ENCODE measurements at places on chromosomes 3 and 15.

DNA sequence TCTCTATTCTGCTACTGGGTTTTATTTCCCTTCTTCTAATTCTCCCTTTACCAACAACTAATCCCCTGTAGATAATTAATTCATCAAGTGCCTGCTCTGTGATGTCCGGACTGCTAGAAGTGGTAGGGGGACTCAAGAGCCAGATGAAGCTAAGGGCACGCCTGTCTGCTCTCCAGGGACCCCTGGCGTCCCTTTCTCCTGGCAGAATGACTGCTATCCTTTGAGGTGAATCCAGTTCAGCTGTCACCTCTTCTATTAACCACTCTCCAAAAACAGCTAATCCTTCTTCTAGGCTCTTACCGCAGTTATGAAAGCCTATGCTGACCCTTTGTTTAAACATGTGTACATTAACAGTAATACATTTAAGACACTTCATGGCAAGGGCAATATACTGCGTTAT, 1.4 kb upstream of the CHRNA7 start:
- no peak for DNase-seq

DNA sequence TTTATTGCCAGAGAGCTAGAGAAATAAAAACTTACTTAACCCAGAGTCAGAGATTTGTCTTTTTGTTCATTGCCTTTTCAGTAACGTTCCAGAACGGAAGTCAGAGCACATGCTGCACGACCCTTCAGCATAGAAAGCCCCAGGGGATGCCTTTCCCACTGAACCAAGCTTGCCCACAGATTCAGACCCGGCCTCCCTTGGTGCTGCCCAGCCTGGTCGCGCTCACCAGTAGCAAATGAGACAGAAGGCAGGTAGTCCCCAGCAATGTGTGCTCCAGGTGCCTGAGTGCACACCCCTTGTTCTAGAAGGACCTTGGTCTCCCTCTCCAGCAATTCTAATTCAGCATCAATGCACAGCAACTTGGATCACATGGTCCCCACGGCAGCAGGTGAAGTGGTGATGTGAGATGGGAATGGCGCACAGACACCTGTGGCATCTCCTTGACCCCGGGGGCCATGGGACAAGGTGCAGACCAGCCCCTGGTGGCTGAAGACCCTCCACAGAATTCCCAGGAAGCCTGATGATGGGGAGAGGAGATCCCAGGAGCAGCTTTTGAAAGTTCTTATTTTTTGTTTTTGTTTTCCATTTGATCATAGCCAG, 91.8 kb upstream of the IQSEC1 start:
- DNase-seq: no peak

- DNase-seq: peak; percentile 19
Observed at GRCh38 chr3:145899241-145899640, 261.7 kb downstream of the PLOD2 start.

DNA sequence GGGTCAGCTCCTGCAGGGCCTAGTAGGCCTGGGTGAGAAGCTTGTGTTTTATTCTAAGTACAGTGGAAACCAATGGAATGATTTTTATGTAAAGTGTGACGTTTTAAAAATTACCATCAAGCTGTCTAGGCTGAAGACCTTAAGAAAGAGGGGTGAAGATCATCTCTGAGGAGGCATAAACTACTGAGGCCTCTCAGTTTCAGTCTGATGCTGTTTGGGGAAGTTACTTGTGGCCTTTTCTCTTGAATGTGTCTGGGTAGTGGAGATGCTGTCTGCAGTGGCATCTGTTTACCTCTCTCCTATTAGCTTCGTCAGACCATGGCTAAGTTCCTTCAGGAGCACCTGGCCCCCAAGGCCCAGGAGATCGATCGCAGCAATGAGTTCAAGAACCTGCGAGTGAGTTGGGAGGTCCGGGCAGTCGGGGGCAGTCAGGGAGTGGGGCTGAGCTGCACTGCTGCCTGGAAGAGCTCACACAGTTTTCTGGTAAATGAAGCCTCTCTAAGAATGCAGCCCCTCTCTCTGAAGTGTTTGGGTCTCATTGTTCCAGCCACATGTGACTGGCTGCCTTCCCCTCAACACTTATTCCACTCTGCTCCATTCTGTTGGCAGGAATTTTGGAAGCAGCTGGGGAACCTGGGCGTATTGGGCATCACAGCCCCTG, 1.9 kb downstream of the IVD start:
- DNase-seq: no peak

- DNase-seq: no peak
Observed at GRCh38 chr15:69795601-69796000, 302.1 kb downstream of the TLE3 start.

DNA sequence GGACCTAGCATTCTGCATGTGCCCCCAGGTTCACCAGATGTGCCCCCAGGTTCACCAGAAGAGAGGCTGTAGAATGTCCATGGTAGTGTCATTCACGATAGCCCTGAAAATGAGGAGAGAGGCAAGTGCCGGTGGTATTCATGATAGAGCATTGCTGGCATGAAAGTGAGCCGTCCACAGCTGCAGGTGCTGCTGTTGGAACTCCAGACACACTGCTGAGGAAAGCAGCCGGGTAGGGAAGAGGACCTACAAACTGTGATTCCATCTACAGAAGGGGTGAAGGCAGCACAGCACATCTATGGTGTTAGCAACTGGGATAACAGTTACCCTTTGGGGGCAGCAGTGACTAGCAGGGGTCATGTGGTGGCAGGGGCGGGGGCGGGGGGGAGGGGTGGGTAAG, 125.0 kb upstream of the PLXNA1 start:
- no peak for DNase-seq

DNA sequence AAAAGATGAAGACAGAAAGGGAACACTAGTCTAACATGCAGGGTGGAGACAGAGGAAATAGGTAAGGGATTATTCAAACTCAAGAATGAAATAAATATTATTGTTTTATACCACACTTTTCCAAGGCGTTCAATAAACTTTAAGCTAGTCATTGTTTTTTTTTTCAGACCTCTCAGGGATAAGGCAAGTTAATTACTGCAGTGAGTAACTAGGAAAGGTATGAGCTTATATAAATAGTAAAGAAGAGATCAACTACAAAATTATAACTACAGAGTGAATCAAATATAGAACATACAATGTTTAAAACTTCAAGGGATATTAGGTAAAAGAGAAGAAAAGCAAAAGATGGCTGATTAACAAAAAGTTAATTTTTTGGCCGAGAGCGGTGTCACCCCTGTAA, 31.5 kb upstream of the XXYLT1 start:
- DNase-seq: no peak

- DNase-seq: peak; percentile 87
Observed at GRCh38 chr3:61561374-61562041, at the start of gene PTPRG. TSS of gene PTPRG (plus strand) at chr3:61561571. CDS start at chr3:61562288, 717 bp downstream.

DNA sequence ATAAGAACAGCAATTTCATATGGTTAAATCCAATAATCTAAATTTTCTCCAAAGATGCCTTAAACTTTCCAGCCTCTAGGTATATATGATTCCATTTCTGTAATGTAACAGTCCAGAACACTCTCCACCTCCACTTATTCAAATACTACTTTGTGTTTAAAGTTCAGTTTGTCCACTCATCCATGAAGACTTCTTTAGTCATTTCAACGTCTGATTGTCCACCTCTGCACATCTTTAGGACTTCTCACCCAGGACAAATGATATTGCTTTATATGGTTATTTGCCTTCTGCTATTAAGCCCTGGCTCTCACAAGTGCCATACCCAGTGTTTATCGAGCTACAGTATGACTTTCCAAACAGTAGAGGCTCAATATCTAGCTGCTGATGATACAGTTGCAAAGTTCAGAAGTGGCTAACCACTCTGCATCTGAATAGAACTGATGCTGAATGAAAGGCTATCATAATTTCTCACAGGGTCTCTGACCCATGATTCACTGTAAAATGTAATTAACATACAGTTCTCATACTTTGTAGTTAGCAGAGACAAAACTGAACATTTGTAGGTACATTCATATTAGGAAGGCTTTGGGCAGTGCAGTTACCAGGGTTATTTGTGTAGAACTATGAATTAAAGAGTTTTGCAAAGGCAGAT, 93.7 kb upstream of the MBNL1 start:
- no peak for DNase-seq

- DNase-seq: no peak
Observed at GRCh38 chr3:42214565-42215283, 51.3 kb downstream of the CCK start.

GRCh38 chr3:157233923-157234322, 74.0 kb upstream of the CCNL1 start:
- DNase-seq: no peak

GRCh38 chr3:142815803-142816202, 73.1 kb downstream of the PCOLCE2 start:
- no peak for DNase-seq

DNA sequence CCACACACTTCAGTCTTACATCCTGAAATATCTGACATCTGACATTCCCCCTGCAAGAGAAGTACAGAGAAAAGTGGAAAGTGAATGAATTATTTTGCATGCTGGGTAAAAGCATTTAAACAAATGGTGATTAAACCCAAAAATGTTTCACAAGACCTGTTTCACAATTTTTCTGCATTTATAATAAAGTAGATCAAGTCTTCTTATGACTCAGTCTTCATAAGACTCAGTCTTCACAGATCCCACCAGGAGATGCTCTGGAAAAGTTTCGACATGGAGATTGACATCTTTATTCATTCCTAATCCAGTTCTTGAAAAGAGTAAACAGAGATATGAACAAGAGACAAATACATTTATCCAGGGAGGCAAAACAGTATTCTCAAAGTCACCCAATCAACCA, 13.2 kb upstream of the EDC3 start:
- DNase-seq: no peak
